ENCODE measurements at places on chromosomes 1 and 21. TPM values are rescaled to one million over a fixed set of nuclear protein-coding genes. Genes with fewer than 3 reads are reported as not detected.
A peak's percentile ranks its signal among the peaks of the same experiment; 100 is the strongest.

DNA sequence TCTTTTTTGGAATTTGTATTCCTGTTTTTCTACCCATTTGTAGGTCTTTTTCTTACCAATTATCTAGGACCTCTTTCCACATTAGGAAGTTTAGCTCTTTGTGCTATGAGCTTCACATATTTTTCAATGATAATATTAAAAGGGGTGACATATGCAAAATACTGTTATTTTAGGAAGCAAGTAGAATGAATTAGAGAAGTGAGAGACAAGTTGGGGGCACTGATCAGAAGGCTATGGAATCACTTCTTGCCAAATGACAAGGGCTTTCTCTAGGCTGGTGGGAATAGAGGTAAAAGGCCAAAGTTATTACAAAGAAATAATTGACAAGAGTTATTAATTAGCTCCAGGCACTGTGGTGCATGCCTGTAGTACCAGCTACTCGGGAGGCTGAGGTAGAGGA lies 4.3 kb upstream of the BCAR3 start:
- DNase-seq, result no peak

- DNase-seq, result no peak
These were observed 64.6 kb upstream of the TARDBP start for GRCh38 chr1:10947691-10948462.

GRCh38 chr21:32726839-32727686 lies 750 bp downstream of the SYNJ1 start:
- no peak for DNase-seq

- DNase-seq, result no peak
These were observed 659 bp downstream of the AGO1 start for GRCh38 chr1:35883635-35884101.

- DNase-seq, result no peak
These were observed 9.8 kb upstream of the F5 start for GRCh38 chr1:169595764-169596711.

- DNase-seq, result no peak
These were observed 84.0 kb downstream of the RERE start for GRCh38 chr1:8733484-8733883.

DNA sequence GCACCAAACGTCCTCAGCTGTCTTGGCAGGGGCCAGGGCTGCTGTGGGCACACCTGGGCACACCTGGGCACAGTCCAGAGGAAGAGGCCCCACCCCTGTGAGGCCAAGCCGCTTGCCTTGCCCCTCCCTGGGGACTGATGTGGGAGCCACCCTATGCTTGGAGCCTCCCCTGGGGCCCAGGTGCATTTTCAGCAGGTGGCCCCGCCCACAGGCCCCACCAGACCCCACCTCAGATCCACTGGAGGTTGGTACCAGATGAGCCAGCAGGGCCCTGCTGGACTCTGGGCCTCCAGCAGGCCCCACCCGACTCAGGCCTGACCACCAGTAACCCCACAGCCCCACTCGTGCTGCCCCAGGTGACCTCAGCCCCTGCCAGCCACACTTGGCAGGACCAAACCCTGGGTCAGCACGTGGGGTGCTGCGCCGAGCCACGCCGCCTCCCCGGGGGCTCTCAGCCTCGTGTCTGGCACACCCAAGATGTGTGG lies 8.8 kb downstream of the SLC19A1 start:
- no peak for DNase-seq

A3GALT2 gene
- not detected for total RNA-seq

F13B gene
- not detected for total RNA-seq

TMEM82 gene
- total RNA-seq, result not detected

GRCh38 chr1:112614460-112615065 lies 4.4 kb downstream of the ST7L start:
- DNase-seq, result no peak

GRCh38 chr1:245458234-245458633 lies 303.4 kb downstream of the KIF26B start:
- DNase-seq, result no peak

- DNase-seq, result no peak
These were observed 36.9 kb upstream of the KCNE1 start for GRCh38 chr21:34548781-34549376.

GRCh38 chr1:24018611-24019580 lies 38.8 kb upstream of the SRSF10 start:
- peak; percentile 79 for DNase-seq

PKN2 gene
- 44.3 TPM for total RNA-seq

DNA sequence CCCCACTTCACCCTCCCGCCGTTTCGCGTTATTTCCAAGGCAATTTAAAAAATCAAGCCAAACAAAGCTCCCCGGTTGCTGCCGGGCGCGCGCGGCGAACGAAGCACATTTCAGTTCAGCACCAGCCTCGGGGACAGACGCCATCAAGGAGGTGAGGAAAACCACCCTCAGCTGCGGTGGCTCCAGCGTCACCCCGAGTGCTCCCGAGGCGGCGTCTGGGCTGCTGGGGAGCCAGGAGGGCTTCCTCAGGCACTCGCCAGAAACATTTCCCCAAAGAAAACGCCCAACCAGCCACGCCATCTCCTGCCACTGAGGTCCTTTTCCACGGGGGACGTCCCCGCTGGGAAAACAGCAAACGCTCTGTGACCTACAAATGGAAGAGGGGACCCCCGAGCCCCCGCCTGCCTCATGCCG lies 623 bp downstream of the GNG4 start:
- no peak for DNase-seq

- DNase-seq, result no peak
These were observed 60.5 kb downstream of the ATP1A1 start for GRCh38 chr1:116433275-116434257.

ATP1A4 gene
- total RNA-seq, result not detected

DNA sequence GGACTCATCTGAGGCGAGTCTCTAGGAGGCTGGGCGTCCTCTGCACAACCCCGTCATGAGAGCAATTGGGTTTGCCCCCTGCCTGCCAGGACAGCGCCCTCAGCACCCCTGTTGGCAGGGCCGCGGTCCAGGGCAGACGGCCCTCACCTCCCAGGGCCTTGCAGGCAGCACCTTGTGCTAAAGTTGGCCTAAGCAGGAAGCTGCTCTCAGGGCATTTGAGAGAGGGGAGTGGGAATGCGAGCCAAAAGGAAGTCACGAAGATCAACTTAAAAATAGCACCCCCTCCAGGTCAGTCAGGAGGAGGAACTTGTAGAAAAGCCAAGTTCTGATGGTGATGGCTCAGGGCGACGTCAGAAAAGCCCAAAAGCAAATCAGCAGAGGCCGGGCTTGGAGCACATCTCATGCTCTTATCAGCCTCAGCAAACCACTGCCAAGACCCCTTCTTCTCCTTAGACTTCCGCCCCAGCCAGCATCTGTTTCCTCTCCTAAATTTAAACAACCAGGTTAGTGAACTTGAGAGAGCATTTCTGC lies 12.6 kb upstream of the ADORA3 start:
- DNase-seq, result no peak

DNA sequence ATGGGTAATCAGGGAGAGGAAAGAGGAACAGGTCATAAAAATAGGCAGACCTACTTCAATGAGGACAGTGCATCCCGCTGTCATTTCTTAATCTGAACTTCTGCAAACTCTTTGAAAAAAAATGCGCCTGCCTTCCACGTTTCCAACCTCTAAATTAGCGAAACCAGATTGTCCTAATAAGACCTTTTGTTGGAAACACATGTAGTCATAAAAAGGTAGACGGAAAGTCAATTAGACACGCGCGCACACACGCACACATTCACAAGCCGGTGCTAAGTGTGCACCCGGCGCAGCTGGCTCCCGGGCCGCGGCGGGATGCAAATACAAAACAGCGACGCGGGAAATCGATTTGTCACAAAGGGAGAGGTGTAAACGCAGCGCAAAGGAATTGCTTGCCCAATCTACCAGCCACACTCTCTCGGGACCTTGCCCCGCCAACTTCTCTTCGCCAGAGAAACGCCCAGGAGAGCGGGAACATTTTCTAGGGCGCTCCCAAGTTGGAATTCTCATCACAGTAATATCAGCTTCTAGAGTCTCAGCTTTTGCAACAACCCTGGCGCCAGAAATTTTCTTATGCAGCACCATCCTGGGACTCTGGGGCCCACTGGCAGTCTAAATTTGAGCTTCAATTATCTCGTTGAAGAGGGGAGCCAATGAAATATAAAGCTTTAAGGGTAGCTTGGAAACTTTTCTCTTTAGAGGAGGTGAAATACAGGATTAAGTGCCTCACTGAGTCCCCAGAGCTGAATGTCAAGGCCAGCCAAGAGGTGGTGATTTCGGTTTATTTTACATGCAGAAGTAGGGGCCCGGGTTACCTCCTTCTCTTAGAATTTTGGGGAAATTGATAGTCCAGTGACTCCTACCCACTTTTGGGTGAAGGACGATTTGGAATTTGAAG lies 4.5 kb downstream of the PRRX1 start:
- DNase-seq, result no peak

NMNAT2 gene
- not detected for total RNA-seq

PALMD gene
- 0.12 TPM for total RNA-seq

DNA sequence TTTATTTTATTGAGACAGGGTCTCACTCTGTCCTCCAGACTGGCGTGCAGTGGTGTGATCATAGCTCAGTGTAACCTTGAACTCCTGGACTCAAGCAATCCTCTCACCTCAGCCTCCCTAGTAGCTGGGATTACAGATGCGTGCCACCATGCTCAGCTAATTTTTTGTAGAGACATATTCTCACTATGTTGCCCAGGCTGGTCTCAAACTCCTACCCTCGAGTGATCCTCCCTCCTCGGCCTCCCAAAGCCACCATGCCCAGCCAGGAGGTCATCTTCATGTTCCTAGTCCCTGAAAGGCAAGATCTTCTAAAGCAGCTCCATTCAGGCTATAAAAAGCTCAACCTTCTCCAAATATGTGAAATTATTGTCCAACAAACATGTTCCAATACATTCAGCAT lies 53.9 kb downstream of the TOR1AIP2 start:
- no peak for DNase-seq

S100A9 gene
- total RNA-seq, result 0.59 TPM

- DNase-seq, result no peak
These were observed 139.9 kb upstream of the ZNF644 start for GRCh38 chr1:91161749-91162148.

- DNase-seq, result no peak
These were observed 7.8 kb downstream of the CLDN19 start for GRCh38 chr1:42732126-42732680.

DNA sequence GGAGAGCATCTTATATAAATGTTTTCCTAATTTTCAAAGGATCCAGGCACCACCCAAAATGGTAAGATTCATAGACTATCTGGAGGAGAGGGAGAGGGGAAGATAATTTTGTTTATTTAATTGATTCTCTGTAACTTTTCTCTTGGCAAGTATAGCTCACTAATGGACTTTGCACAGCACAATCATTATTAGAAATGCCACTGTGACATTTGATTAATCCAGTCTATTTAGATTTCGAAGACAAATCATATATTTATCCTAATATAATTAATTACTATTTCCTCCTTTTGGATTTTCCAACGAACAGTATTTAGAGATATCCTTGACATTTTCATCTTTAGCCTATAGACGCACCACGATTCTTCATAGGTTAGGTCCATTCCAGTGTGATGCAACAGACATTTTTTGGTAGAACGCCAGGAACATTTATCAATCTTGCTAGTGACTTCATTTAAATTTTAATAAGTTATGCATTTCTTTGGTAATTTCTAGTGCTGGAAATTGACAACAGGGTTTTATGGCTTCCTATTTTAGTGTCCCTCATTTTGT lies 152.4 kb downstream of the GRIK1 start:
- DNase-seq, result no peak

- DNase-seq, result no peak
These were observed 61.1 kb upstream of the SMYD2 start for GRCh38 chr1:214219902-214220301.

DNA sequence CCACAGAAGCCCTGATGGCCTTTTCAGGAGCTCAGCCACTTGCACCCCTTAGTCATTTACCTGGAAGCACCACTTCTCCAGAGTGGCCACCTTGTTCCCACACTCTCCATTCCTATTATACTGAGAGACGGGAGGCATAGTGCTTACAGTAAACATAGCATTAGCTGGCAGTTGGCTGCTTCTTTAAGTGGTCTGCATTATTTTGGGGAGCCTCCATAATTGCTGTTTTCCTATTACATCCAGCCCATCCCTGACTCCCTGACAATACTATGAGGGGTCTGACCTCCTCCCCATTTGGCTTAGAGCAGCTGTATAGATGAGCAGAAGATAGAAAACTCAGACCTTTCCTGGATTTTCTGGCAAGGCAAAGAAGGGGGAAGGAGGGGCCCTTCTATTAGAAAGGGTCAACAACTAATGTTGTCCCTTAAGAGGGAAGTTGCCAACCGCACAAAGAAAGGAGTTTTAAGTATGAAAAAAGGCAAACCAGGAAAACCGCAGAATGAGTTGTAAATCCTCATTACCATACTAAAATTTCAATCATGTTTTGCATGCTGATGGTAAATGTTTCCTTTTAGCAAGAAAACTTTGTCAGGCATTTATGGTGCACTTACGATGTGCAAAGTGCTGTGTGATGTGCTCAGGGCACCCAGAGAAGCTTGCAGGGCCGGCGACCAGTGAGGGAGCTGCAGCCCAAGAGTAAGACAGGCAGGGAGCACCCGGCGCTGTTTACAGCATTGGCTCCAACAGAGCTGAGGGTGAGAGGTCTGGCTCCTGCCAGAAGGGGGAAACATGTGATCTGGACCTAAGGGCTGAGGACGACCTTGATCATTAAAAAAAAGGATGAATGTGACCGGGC lies 167.3 kb downstream of the ZZZ3 start:
- DNase-seq, result peak; percentile 24

GRCh38 chr1:16906873-16907272 lies 11.1 kb downstream of the RNU1-2 start:
- DNase-seq, result no peak

ADAMTS4 gene
- not detected for total RNA-seq

GRCh38 chr1:160328184-160328583 lies 14.9 kb downstream of the COPA start:
- DNase-seq, result no peak

- no peak for DNase-seq
These were observed 101.7 kb upstream of the CASZ1 start for GRCh38 chr1:10897981-10898728.

GRCh38 chr1:153348511-153349362 lies at the start of gene PGLYRP4:
Gene PGLYRP4 (minus strand): TSS chr1:153348841. CDS start chr1:153347932, 909 bp downstream.
- DNase-seq, result peak; percentile 3

HMGN2 gene
- 483 TPM for total RNA-seq

DNA sequence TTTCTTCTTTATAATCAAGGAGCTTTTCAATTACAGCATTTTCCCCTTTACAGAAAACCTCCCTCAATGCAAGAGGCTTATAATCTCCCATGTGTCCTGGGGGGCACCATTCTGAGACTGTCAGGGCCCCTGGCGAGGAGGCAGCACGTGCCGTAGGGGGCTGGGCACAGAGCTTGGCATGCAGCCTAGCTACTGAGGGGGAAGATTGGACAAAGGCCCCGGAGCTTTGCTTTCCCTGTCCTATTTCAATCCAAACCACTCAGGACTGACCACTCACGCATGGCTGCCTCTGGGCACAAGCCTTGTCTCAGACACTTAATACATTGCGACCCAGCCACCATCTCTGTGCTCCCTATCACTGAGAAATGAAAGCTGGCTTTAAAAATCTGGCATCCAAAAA lies 2.8 kb upstream of the RAP1GAP start:
- no peak for DNase-seq

- no peak for DNase-seq
These were observed 144.7 kb downstream of the PCBP3 start for GRCh38 chr21:45788198-45788597.

- no peak for DNase-seq
These were observed 444.0 kb downstream of the PTPRC start for GRCh38 chr1:199082778-199083389.

All from HCT116 (cell line).